Right hindlimb (tissue), 1 donor: ENCODE measurements at places on chromosomes 6 and 20.

- no peak for DNase-seq
These were observed 2.2 kb upstream of the MYCT1 start for GRCh38 chr6:152695372-152696045.

DNA sequence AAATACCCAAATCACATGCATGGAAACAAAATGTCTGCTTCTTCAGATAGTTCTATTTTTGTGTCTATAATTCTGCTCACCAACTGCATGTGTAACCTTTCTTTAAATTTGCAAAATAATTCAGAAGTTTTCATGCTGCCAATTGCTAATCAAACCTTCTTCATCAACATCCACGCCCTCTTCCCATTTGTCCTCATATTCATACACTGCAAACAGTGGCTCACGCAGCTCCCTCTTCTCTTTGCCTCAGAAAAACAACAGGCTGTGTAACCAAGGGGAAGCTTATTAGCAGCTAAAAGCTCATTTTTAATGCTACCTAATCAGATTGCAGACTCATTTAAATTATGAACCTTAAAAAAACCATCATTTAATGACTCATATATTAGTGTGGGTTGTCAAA, 555.0 kb upstream of the EPHA7 start:
- DNase-seq = no peak

- no peak for DNase-seq
These were observed 3.4 kb downstream of the SERPINB1 start for GRCh38 chr6:2838251-2838650.

- no peak for DNase-seq
These were observed 19.9 kb downstream of the PXT1 start for GRCh38 chr6:36422714-36423100.

DNA sequence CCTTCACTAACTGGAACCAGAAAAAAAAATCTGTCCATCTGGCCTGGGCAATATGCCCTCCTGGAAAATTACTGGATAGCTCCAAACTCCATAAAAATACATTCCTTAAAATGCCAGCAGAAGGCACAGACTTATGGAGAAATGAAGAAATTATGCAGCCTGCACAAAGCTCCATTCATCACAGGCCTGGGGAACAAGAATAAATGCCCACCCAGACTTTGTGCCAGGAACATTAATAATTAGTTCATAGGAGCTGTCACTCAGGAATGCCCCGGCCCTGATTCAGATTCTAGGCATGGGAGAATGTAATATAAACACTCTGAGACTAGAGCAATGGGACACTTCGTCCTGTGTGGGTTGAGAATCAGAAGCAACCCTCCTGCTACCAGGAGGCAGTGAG, 199.3 kb downstream of the OTOR start:
- no peak for DNase-seq

GRCh38 chr6:124669713-124670480, 292.3 kb upstream of the RNF217 start:
- DNase-seq = no peak

DNA sequence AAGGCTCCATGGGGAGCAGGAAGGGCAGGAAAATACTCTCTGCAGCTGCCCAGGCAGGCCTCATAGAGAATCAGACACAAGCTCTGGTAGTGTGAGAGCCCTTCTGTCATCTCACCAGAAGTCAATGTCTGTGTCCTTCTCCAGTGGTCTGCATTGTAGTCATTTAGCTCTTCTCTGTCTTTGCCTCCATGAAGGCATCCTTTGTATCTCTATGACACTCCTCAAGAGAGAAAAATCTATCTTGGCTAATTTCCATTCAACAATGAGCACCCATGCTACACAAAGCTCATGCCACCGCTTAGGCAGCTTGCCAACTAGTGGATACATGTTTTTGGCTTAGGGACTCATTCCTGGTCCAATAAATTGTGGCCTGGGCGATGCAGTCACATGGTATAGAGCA, 92.1 kb downstream of the RNF217 start:
- DNase-seq = no peak

DNA sequence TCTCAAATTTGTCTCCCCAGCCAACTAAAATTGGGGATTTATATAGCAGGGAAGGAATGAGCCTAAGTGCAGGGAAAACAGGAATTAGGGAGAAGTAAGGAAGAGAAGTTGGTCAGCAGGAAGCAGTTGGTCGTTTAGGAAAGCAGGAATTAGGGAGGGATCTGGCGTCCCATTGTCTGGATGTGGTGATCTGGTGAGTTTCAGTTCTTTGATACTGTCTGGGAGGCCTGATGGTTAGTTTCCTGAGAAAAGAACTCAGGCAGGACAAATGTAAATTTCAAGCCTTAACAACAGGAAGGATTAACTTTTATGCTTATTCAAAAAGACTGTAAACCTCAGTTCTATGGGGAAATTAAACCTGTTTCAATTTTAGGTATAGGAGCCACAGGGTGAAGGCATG, 116.2 kb upstream of the PRL start:
- DNase-seq = no peak

GRCh38 chr6:1296542-1296941, 15.4 kb upstream of the FOXQ1 start:
- DNase-seq = no peak

DNA sequence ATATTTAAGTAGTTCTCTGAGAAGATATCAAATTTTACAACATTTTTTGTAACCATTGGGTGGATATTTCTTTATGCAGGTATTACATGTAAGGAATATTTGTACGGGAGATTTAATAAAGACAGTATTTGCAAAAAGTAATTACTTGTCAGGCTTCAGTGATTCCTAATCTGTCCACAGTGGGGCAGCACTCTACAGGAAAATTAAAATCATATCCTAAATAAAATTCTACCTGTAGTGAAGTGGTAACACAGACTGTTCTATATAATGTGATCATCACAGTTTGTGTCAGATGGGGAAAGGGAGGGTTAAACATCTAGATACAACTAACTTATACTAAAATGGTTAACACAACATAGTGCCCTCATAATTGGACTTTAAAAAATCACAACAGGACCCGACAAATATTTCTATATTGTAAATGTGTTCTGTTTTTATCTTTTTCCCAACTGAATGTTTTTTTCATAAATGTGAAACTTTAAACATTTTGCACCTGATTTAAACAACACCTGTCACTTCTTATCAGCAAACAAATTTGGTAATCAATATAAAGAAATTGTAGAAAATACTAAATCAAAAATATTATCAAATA, 145.6 kb upstream of the MANEA start:
- peak; percentile 22 for DNase-seq

DNA sequence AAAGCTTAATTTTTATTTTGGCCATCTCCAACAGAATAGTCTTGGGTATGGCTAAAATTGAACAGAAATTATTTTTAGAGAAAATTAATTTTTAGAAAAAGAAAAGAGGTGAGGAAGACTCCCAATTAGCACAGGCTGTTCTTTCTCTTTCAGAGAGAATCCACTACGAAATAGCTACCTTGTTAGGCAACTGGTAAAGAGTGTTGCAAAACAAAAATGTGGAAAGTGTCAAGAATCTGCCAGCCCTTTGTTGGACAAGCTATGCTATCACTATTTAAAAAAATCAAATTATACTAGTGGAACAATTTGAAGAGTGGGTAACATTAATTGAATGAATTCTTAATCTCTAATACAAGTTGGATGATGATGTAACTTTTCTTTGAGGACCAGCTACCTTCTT, 19.2 kb upstream of the ZSCAN9 start:
- no peak for DNase-seq

DNA sequence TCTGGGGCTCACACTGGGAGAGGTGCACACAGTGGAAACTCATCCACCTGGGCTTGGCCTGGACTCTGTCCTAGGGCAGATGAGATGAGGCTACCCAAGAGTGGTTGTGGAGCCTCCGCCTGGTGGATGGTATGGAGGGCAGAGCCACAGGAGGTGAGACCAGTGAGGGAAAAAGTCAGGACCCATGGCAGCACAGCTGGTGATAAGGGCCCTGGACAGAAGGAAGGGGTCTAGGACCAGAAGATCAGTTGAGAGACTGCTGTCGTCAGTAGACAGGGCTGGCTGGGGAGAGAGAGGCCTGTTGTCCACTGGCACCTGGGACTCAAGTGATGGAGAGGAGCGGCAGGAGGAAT, 29.8 kb downstream of the PLCG1 start:
- peak; percentile 15 for DNase-seq

- no peak for DNase-seq
These were observed 298.1 kb downstream of the TFAP2B start for GRCh38 chr6:51116723-51117122.

- DNase-seq = no peak
These were observed 90.1 kb downstream of the HIVEP2 start for GRCh38 chr6:142854589-142855488.

DNA sequence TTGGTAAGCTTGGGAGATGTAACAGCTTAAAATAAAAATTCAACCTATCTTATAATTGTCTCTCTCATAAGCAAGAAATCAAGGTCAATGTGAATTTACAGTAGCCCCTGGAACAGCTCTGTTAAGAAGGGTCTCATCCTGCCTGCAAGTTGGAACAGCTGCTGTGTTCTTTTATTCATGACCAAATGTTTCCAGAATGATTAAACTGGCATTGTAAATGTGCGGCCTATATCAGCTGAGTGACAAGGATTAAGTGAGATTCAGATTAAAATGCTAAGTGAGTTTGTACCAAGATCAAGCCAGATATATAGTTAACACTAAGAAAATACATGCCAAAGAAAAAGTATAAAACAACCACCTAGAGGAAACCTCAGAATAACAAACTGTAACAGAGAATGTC, 45.3 kb upstream of the NRSN1 start:
- no peak for DNase-seq

- no peak for DNase-seq
These were observed 452.8 kb downstream of the KHDRBS2 start for GRCh38 chr6:61833176-61833755.

DNA sequence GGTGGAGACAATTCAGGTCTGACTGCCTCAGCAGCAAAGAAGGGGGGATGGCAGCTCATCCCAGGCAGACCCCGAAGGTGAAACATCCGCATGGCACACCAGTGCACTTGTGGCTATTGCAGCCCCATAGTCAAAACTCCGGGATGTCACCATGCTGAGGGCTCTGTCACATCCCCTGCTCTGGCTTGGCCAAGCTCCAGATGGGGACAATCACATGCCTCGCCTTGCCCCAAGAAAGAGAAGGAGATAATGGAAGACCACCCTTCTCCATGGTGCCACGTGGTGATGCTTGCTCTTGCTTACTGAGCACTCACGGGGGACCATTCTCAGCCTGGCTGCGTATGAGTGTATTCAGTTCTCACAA, 60.2 kb downstream of the RBM38 start:
- DNase-seq = no peak

- DNase-seq = no peak
These were observed 24.0 kb upstream of the SERINC1 start for GRCh38 chr6:122495612-122496011.

GRCh38 chr20:32780749-32781655, 18.8 kb downstream of the DNMT3B start:
- no peak for DNase-seq

- DNase-seq = no peak
These were observed 38.5 kb upstream of the HDDC2 start for GRCh38 chr6:125340175-125340835.
